ENCODE measurements at places on chromosomes 6 and 20.

DNA sequence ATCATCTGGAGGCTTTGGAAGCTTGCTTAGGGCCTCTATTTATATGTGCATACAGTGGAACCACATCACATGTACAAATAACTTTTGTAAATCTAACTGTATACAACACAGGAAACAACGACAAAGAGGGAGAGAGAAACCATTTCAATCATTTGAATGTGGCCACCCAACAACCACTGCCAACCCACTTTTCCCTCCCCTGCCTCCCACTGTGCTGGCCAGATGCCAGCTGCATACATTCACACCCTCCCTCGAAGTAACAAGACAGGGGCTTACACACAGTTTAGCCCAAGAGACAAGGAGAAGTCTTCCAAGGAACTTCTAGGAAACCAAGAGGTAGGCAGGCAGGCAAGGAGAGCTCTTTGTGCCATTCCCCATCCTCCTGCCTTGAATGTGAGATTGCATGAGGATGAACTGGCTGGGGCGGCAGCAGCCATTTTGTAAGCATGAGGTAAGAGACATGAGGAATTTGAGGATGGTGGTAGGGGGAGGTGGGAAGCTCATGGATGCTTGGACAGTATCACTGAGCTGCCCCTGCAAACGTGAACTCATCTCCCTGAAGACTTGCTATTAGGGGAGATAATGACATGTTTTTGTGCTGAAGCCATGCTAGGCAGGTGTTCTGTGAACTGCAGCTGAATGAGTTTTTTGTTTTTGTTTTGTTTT lies 18.2 kb downstream of the BMP7 start:
- DNase-seq = no peak

DNA sequence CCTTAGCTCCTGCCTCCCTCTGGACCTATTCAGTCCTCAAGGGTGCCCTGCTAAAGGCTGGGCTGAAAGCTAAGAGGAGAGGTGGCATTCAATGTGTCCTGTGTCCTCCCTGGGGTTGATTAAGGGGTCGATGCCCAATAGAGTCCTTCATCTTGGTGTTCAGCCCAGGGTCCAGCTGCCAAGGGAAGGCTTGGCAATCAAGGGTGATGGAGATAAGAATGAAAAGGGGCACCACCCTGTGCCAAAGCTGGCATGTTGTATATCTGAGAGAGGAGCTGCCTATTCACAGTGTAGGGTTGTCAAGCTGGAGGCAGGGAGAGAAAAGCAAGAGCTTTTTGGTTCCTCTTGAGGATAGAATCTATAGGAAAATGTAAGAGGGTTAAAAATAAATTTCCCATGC lies 12.3 kb downstream of the C20orf173 start:
- no peak for DNase-seq

- no peak for DNase-seq
These were observed 50.3 kb downstream of the LGSN start for GRCh38 chr6:63269470-63269869.

DNA sequence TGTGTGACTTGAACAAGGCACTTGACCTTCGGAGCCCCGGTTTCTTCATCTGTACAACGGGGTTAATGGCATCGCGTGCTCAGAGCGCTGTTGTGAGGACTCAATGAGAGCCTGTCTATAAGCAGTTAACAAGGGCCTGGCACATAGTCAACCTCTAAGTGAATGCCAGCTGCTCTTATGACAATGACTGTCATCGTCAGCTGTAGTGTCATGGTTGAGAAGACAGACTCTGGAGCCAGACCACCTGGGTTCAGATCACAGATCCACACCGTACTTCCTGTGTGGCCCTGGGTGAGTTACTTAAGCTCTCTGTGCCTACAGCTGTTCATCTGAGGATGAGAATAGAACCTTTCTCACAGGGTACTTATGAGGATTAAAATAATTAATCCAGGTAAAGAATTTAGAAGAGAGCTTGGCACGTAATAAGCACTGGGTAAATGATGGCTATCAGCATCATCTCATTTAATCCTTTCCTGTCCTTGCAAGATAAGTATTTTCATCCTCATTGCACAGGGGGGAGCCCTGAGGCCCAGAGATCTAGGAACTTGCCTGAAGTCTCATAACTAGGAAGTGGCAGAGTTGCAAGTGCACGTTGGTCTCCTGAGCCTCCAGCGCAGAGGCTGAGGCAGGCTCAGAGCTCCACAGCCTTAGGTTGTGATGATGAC lies 105.3 kb downstream of the EYA2 start:
- DNase-seq = no peak

DNA sequence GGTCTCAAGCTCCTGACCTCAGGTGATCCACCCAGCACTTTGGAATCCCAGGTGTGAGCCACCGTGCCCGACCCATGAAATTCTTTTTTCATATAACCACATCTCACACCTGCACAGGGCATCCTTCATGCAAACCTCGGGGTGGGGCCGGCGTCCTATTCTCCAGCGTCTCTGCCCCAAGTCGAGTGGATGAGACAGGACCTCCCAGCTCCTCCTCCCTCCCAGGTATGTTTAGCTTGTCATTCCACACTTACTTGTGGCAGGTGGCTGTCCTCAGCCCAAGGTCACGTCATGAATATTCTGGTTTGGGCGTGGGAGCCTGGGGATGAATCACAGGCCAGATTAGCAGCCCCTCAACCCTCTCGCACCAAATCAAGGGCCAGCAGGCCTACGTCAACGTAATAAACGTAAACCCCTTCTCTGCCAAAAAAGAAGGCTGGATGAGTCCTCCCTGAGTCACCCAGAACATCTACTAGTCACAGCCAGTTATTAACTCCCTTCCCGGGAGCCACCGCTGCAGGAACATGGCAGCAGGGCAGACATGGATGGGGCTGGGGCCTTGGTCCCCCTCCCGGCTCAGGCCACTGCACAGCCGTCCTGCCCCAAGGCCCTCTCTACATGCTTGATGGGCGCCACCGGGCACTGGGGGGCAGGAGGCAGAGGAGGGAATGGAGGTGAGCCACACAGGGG lies 91.7 kb downstream of the YTHDF1 start:
- DNase-seq = no peak

GRCh38 chr6:112988748-112989147 lies 641.6 kb downstream of the RFPL4B start:
- no peak for DNase-seq

GRCh38 chr6:50591135-50591534 lies 122.2 kb upstream of the TFAP2D start:
- DNase-seq = no peak

GRCh38 chr6:12962529-12962928 lies 246.0 kb downstream of the PHACTR1 start:
- no peak for DNase-seq

- no peak for DNase-seq
These were observed 19.7 kb upstream of the NTSR1 start for GRCh38 chr20:62688855-62689460.

DNA sequence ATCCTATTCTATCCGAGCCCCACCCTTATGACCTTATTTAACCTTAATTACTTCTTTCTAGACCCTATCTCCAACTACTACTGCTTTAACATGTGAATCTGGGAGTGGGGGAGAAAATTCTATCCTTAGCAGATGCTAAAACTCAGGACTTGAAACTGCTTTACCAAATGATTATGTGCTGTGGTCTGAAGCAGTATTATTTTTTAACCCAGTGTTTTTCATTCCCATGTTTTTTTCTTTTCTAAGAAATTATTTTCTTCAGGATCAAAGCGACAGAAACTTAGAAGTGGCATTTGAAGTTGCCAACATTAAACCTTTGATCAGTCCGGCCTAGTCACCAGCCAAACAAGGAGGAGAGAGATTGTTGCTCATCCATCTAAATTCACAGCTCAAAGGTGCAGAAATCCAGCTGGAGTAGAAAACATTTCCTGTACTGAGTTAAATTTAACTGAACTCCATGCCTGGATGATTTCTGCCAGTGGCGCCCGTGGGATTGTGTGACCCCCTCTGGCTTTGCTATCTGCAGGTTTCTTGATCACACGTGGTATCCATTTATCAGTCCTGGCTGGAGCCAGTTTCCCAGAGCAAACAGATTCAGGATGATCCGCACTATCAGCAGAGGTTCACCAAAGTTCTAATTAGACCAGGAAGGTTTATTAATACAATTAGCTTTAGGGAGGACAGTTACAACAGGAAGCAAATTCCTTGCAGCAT lies 300.5 kb downstream of the PLCB1 start:
- DNase-seq = no peak

DNA sequence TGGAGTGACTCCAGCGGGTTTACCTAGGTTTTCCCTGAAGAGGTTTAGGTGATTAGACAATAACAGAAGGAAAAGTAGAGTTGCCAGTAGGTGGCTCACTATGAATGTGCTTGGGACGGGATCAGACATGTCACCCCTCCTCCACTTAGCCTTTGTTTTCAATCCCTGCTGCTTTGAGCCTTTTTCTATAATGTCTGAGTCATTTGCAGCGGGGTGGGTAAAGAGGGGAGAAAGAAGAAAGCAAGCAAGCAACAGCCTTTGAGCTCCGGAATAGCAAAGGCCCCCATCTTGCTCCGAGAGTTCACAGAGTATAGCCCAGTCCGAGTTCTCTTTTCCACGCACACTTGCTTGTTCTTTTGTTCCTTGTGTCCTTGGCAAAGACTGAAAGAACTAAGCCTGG lies 129.1 kb downstream of the PACRG start:
- peak; percentile 20 for DNase-seq

DNA sequence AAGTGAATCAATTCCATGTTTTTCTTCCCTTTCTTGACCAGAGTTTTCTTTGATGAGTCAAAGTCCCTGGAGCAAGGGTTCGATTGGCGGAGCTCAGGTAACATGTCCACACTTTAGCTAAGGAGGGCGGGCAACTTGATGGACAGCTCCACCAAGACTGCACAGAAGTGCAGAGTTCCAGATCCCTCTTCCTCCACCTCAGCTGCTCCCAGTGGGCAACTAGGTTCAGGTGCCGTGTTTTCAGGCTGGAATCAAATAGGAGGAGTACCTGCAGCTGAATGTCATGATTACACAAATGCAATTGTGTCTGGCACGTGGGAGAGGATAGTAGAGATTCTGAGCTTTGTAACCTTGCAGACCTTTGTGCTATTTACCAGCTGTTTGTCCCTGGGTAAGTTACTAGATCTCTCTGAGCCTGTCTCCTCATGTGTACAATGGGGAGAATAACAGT lies 1.9 kb upstream of the ELMO2 start:
- no peak for DNase-seq

GRCh38 chr20:42063141-42063540 lies 445.0 kb upstream of the CHD6 start:
- no peak for DNase-seq

DNA sequence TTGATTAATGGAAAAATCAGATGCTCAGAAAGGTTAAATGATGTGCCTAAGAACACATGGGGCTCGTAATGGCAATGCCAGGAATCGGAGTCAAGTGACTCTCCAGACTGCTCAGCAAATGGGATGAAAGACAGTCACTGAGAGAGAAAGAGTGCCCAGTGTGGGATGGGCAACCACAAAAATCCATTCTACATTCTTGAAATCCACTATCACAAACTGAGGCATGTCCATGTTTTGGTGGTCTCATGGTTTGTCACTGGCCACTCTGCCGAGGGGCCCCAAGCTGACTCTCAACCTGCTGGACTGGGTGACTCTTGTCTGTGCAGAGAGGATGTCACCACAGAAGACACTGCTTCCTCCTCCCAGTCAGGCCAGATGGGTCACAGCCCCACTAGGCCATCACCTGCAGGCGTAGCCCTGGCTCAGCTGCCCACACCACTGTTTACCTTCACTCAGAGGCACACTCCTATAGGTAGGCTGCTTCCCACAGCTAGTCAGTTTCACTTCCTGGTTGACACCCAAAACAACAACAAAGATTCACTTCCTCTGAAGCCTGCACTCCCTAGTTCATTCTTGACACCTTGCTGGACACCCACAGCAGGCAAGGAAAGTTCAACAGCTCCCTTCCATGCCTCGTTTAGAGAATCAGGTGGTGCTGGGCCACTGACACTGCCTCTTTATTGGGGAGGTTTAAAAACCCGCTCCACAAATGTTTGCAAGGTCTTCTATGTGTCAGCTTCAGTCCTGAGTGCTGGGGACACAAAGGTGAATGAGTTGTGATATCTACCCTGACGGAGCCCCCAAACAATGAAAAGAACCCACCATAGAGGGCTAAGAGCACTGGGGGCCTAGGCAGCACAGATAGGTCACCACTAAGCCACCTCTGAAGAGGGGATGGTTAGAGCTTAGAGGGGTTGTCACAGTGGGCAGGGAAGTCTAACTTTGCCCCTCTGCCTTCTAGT lies 21.7 kb downstream of the MAP1LC3A start:
- DNase-seq = no peak

GRCh38 chr6:100160930-100161329 lies 166.9 kb upstream of the MCHR2 start:
- DNase-seq = no peak

GRCh38 chr6:150266963-150267685 lies 101.7 kb upstream of the IYD start:
- no peak for DNase-seq

DNA sequence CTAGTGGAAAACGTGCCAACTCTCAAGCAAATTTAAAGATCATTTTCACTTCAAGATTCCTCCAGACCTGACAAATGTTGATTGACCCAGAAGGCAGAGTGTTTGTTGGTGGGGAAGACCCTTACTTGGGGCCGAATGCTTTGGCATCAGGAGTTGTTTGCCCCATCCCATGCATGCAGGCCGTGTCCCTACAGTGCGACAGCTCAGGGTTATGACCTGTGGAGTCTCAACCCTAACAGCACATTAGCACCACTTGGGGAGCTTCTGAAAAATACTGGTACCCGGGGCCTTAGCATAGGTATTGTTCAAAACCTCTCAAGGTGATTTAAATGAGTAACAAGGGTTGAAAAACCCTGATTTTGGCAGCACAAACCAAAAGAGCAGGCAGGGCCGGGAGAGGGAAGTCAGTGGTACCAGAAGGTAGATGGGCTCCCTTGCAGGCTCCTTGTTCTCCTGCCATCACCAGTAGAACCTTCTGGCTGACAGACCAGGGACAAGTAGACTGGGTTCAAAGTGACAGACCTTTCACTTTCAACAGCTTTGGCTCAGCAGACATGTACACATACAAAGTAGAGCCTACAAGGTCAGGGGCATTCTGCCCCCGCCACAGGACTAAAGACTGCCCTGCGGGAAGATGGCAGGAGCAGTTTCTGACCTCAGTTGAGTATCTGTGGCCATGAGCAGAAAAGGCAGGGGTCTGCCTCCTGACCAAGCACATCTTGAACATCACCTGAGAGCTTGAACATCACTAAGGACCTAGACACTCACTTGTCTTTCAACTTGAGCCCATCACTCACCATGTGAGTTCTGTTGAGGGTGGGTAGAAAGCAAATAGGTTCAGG lies 39.6 kb downstream of the PLCG1 start:
- no peak for DNase-seq

Data from NCI-H2081 treated with DMSO at 0.1 percent for 48 hours (cell line).